Kidney (tissue), 22 donors: ENCODE measurements at places on chromosomes 4 and X. TPM values are rescaled to one million over a fixed set of nuclear protein-coding genes. Genes with fewer than 3 reads are reported as not detected.

DMRTC1 gene
- total RNA-seq = 0.41 TPM

GSX2 gene
- total RNA-seq = not detected

GRCh38 chr4:47650584-47651130 lies 165.6 kb downstream of the ATP10D start:
- no peak overlapping the region for H3K27ac ChIP-seq
- no peak overlapping the region for H3K4me3 ChIP-seq
- peak; percentile 65 for DNase-seq

DNA sequence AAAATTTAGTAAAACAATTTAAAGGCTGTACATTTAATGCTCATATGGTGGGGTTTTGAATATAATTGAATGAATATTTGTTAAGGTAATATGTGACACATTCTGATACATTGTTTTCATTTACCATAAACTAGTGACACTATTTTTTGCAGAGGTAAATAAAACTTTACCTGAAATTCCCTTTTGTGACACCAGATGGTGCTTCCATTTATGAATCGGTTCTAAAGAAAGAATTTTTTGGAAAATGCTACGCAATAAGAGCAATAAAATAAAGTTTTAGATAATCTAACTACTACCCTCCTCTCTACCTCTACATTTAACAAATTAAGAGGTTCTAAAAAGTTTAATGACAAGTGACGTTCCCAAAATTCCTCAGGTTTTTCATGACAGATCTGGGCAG lies 448.9 kb downstream of the MAGEB5 start:
- no peak for DNase-seq
- H3K27ac ChIP-seq = no peak overlapping the region
- H3K27me3 ChIP-seq = no peaks in the 10 kb centered on the region
- H3K4me3 ChIP-seq = no peak overlapping the region
- H3K4me1 ChIP-seq = no peaks in the 10 kb centered on the region

DNA sequence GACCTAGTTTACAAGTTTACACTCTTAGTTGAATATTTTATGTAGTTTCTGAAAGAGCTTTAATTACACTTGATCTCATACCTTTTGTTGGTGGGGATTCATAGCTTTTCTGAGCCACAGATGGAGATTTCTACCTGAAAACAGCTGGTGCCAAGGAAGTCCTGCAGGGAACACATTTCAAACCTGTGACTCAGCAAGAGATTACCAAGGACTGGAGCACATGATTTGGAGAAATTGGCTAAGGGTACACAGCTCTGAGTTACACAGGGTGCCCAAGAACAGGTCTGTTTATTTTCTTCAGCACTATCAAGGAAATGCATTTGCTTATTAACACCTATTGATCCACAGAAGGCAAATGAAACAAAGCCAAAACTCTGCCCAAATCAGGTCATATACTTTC lies 691.5 kb downstream of the KCTD8 start:
- no peak overlapping the region for H3K27ac ChIP-seq
- no peaks in the 10 kb centered on the region for H3K4me1 ChIP-seq
- H3K36me3 ChIP-seq = no peaks in the 10 kb centered on the region
- no peaks in the 10 kb centered on the region for H3K27me3 ChIP-seq
- DNase-seq = no peak

GRCh38 chrX:136318895-136319597 lies 18.3 kb downstream of the ADGRG4 start:
- H3K27ac ChIP-seq = no peak overlapping the region
- no peaks in the 10 kb centered on the region for H3K4me1 ChIP-seq
- DNase-seq = no peak
- H3K36me3 ChIP-seq = no peaks in the 10 kb centered on the region
- no peaks in the 10 kb centered on the region for H3K27me3 ChIP-seq

GRCh38 chr4:161121451-161121850 lies 1042.3 kb downstream of the FSTL5 start:
- H3K4me1 ChIP-seq = no peaks in the 10 kb centered on the region
- H3K27ac ChIP-seq = no peak overlapping the region
- H3K27me3 ChIP-seq = no peaks in the 10 kb centered on the region
- DNase-seq = no peak
- H3K36me3 ChIP-seq = no peaks in the 10 kb centered on the region

- no peaks in the 10 kb centered on the region for H3K4me1 ChIP-seq
- no peaks in the 10 kb centered on the region for H3K27me3 ChIP-seq
- H3K27ac ChIP-seq = peak within 1 kb of the TSS; percentile 81
- H3K4me3 ChIP-seq = peak within 1 kb of the TSS; percentile 90
- no peaks in the 10 kb centered on the region for H3K36me3 ChIP-seq
These were observed at the start of gene RASSF6 for GRCh38 chr4:73620115-73620792. RASSF6 (minus strand) TSS chr4:73620436; CDS start chr4:73611795, 8,641 bp downstream.

DNA sequence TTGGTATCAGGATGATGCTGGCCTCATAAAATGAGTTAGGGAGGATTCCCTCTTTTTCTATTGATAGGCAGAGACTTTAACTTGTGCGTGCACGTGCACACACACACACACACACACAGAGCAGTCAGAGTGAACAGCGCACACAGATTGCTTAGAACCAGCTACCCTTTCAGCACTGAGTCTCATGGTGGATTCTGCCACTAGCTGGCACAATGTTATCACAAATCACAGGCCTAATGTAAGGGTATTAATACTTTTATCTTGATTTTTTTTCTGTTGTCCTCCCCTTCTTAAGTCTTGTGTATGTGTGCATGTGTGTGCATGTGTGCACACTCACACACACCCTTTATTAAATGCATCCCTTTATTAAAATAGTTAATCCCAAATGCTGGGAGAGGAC lies 53.2 kb downstream of the HADH start:
- no peaks in the 10 kb centered on the region for H3K4me1 ChIP-seq
- no peaks in the 10 kb centered on the region for H3K36me3 ChIP-seq
- no peak overlapping the region for H3K4me3 ChIP-seq
- H3K27ac ChIP-seq = no peak overlapping the region
- DNase-seq = no peak

DNA sequence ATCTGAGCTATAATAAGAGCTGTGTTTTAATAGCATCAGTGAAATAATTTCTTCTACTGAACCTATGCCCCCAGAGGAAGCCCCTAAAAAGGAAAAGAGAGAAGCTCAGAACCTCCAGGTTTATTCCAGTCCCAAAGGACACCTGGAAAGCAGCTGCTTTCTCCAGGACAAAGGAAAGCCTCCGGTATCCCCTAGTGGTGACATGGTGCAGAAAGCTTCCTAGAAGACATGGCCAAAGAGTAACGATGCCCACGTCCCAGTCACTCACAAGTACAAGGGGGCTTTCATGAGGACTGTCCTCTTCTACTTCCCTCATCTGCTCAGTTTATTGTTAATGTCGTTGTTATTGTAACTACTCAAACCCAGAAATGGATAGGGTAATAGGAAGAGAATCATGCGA lies 343.9 kb downstream of the UNC5C start:
- no peak for DNase-seq
- H3K36me3 ChIP-seq = no peaks in the 10 kb centered on the region
- no peaks in the 10 kb centered on the region for H3K27me3 ChIP-seq
- no peak overlapping the region for H3K4me3 ChIP-seq
